ENCODE measurements at places on chromosomes 1 and 21.

DNA sequence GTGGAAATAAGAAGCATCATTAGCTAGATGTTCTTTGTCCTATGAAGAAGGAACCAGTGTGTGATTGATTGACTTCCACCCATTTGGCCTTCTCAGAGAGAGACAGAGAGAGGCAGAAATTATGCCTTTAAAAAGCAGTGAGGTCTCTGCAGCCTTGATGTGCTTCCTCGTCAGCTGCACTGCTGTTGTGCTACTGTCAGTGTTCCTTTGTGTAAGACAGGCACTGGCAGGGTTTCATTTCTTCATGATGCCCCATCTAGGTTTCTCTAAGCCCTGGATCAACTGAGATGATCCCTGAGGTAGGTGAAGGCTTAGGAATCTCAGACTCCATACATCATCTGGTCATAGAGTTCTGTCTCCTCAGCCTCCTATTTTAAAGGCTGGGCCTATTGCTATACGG lies 34.9 kb downstream of the GPR3 start:
- DNase-seq = no peak

DNA sequence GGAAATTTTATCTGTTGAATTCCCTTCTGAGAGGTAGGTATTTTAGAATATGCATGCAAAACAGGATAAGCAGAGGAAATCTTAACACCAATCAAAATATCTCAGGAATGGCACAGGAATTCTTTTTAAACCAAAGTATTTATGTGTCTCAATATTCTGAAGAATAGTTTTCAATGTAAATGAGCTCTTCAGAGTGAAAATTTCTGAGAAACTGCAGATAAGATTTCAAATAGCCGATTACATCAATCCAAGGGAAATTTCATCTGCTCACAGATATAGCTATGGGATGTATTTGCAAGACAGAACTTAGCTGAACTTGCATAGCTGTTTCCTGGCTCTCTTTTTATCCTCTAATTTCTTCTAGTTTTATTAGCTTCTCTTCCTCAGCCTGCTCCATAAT lies 209.5 kb downstream of the GRIK1 start:
- DNase-seq = no peak

DNA sequence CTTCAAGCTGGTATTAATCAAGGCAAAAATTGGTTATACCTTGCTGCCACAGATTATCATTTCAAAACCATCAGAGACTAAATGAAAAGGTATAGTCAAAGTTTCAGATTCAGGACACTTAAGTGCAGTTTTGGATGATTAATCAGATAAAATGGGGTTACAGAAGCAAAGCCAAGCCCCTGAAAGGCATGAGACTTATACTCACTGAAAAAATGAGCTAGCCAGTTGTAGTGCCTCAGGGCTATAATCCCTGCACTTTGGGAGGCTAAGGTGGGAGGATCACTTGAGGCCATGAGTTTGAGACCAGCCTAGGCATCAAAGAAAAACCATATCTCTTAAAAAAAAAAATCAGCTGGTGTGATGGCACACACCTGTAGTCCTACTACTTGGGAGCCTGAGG lies 15.2 kb downstream of the LRRC40 start:
- no peak for DNase-seq

DNA sequence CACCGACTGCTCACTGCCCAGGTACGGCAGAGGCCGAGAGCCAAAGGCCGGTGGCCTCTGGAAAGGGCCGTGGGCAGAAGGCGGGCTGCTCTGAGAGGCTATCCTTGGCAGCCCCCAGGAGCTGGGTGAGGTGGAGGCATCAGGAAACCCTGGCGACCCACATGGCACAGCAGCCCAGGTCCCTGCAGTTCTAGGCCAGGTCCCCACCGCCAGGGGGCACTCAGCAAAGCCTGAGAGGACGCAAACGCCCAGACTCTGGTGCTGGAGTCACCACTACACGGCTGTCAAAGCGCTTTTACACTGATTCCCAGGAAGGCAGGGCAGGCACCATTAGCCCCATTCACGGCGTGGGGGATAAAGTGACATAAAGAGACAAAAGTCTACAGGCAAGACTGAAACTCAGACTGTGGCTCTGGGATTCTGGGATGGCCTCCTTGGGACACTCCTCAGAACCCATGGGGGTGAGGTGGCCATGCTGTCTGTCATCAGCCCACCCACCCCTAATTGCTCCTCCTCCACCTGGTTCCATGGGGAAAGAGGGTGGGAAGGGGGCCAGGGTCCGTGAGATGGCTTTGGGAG lies 4.9 kb downstream of the PLEKHG5 start:
- DNase-seq = peak; percentile 79

- DNase-seq = no peak
Observed at GRCh38 chr1:93979718-93980319, 70.6 kb upstream of the GCLM start.

DNA sequence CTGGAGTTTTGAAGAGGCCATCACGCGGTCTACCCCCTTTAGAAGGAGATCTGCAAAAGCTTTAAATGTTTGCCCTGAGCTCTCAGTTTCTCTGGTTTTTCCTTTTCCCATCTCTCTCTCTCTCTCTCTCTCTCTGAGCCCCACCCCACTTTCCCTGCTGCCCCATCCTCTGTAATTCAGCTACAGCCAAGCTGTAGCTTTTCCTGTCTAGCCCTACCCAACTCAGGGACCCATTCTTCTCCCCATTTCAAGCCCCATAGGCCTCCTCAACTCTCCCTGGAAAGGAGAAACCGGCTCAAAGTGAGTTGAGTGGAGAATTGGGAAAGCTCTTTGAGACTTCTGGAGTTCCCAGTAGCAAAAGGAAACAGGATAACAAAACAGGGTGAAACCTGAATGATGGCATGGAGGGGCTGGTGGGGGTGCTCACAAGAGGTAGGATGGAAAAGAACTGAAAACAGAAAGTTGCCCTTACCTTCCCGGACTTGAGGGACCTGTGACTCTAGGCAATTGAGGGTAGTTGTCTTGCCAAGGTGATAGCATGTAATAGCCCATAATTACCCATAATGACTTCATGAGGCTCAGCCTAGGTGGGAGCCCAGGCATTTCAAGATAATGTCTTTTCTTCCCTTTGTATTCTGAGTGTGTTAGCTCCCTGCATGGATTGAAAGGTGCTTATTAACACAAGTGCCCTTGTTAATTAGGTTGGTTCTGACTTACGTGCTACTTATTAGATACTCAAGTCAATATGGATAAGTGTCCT lies 84.9 kb downstream of the SLC16A1 start:
- DNase-seq = no peak

DNA sequence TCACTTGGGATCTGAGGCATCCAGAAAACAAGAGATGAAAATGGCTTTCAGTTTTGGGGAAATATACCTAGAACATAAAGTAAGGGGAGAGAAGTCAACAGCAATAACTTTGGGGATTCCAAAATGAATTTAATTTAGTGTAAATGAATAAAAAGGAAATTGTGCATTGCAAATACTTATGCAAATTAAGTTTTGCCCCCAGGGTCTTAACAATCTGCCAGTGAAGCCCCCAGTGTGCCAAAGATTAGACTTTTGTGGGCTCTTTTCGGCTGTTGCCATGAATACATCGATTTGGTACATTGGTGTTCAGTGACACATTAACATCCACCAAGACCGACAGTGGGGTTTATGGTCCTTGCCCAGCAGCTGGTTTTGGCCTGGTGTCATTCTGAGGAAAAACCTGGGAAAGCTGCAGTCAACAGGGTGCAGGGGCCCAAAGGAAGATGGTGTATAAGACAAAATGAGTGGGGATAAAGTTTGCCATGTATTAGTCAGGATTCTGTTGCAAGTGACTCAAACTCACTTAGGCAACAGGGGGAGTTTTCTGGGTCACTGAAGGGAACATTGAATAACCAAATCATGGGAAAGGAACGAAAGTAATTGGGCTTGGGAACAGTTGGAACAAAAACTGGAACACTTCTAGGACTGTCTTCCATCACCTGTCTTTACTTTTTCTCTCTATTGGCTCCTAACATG lies 30.2 kb upstream of the IGSF3 start:
- no peak for DNase-seq

DNA sequence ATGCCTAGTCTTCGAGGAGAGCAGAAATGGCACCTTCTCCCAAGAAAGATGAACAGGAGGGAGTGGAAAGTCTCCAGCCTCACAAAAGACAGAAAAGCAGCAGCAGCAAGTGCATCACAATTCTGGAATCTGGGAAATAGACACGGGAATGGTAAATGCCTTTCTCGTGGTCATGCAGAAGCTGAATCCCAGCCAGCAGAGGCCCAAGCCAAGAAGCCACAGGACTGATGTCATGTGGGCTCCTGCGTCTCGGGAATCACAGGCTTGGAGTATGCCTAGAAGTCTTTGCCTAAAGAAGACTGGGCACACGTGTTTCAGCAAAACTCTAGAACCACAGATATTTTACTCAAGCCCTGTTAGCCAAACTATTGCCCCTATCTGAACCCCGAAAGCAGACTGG lies 260.3 kb upstream of the PLD5 start:
- DNase-seq = no peak

GRCh38 chr1:16244650-16245285 lies 7.8 kb upstream of the CPLANE2 start:
- DNase-seq = no peak

DNA sequence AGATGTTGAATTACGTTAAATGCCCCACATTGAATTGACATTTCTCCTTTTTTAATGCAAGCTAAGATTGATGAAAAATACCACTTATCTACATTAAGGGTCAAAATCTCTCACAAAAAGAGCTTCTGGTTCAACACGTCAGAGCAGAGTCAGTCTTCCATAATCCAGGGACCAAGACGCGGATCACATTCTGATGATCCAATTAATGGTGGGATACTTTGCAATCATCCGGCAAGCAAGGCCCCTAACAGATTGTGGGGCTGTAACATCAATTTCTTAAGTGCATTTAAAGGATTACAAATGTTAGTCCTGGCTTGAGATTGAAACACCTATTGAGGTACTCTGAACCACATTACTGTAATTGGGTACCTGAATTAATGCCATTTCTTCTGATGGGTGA lies 120.2 kb upstream of the ESRRG start:
- DNase-seq = no peak

DNA sequence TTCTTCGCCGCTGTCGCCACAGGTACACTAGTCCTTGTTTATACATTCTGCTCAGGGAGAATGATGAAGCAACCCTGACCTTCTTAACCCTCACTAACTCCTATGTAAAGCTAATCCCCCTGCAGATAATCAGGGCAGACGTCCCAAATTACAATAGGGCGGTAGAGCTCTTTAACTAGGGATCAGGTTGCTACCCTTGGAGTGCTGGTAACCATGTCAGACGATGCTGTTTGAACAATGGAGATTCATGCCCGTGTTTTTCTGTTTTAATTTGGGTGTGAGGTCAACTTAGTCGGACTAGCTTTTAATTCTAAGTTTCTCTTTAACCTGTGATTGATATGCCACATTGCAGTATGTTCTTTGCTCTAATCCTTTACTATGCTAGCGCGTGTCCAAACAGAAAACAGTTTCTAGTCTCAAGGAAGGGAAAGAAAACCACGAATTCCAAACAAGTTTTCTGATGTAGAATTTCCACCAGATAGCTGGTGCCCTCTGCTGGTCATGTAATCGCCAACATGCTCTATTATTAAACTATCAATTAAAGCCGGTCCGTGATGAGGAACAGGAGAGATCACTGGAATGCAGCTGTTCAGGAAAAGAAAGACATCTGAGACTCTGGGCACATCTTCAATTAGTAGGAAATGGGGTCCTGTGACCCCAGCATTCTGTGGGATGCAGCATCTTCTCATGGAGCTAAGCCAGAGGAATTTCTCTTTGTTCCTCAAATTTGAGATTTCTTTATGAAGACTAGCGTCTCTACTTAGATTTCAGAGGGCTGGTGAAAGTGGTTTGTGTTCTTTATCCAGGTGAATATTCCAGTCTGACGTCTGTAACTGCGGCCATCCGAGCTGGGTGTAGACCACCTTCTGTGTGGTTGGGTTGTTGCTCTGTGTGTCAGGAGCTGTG lies 18.3 kb upstream of the VAMP3 start:
- DNase-seq = peak; percentile 39

- no peak for DNase-seq
Observed at GRCh38 chr1:44040846-44041245, 9.6 kb upstream of the SLC6A9 start.

GRCh38 chr1:167854184-167854583 lies 59.8 kb downstream of the ADCY10 start:
- no peak for DNase-seq

- no peak for DNase-seq
Observed at GRCh38 chr1:81406292-81406999, 394.3 kb upstream of the ADGRL2 start.

GRCh38 chr1:79386730-79387129 lies 380.2 kb upstream of the ADGRL4 start:
- DNase-seq = no peak

DNA sequence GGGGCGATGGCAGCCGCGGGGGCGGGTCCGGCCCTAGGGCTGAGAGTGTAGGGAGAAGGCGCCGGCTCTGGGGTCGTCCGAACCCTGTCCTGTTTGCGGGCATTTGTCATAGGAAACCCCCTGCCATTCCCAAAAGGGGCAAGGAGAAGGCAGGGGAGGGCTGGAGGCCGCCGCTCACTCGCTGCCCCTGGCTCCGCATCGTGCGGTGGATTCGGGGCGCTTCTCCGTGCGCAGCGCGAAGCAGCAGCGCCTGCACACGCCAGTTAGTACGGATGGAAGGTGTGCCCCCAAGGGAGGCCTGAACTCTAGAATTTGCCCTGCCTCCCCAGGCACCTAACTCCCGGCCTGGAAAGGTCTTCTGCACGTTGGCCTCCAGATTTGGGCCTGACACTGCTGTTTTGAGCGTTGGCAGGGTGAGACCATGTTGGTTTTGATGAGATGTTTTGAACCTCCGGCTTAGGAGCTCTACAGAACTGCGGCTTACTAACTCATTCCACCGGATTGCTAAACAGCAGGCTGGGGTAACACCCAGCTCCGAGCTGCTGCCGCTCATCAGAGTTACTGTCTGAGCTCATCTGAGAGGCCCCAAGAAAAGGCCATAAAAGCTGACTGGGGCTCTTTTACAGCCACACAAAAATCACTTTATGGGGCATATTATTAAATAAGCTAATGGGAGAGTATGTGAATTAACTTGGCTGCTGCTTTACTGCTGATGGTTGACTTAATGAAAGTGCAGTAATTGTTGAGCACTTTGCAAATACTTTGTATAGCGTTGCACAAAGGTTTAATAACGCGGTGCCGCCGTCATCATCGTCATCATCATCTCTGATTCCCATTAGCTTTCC lies 987 bp downstream of the GPR137B start:
- DNase-seq = no peak

DNA sequence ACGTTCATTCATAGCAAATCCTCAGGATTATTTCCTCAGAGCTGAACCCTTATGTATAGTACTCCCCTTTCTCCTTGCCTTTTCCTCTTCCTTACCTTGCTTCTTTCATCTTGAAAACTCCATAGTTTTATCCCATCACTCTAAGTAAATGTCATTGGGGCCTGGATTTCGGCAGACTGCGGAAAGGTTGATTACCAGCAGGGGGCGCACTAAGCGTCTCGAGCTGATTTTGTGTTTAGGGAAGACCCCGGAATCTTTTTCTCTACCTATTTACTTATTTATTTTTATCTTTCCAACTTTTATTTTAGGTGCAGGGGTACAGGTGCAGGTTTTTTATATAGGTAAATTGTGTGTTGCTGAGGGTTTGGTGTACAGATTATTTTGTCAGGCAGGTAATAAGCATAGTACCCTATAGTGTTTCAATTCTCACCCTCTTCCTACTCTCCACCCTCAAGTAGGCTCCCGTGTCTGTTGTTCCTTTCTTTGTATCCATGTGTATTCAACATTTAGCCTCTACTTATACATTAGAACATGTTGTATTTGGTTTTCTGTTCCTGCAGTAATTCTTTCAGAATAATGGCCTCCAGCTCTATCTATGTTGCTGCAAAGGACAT lies 11.4 kb upstream of the MTARC1 start:
- DNase-seq = peak; percentile 9

- no peak for DNase-seq
Observed at GRCh38 chr1:215594640-215595039, 27.5 kb downstream of the KCTD3 start.

GRCh38 chr1:25216123-25216522 lies 16.2 kb downstream of the SYF2 start:
- DNase-seq = no peak

Data from central memory CD4-positive, alpha-beta T cell (primary cell).